ENCODE measurements at places on chromosomes 6 and 20.

GRCh38 chr20:17555106-17555505 is 14.8 kb upstream of the DSTN start:
- no peak for ATAC-seq

- no peak for ATAC-seq
Measured at GRCh38 chr6:93423542-93423941, 4.2 kb upstream of the EPHA7 start.

GRCh38 chr6:79600812-79601609 is 30.1 kb upstream of the SH3BGRL2 start:
- no peak for ATAC-seq

- no peak for ATAC-seq
Measured at GRCh38 chr20:62263396-62263795, 25.1 kb downstream of the OSBPL2 start.
